ENCODE measurements at places on chromosomes 4 and X. TPM values are rescaled to one million over a fixed set of nuclear protein-coding genes. Genes with fewer than 3 reads are reported as not detected.

The PABPC5 gene
- polyA plus RNA-seq, result not detected

The EDA2R gene
- polyA plus RNA-seq, result not detected

The CXorf65 gene
- not detected for polyA plus RNA-seq

DNA sequence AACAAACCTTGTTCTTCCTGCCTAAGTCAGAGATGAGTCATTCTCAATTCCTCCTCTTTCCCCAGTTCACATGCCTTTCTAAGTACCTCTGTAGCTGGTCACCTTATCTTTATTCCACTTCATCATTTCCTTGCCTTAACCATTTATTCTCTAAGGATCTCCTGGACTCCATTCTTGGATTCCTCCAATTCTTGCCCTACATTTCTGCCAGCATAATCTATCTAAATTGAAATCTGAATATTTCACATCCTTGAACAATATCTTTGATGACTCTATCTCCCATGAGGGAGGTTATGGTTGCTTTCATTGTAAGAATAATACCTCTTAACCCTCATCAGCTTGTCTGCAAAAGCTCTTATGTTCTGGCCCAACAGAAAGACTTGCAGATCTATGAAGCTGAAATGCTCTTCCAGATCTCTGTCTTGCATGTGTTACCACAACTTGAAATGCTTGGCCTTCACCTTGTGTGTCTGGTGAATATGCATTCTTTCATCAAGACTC is 28.6 kb upstream of the PDE5A start:
- H3K27me3 ChIP-seq, result no peaks in the 10 kb centered on the region
- no peak for DNase-seq
- no peaks in the 10 kb centered on the region for H3K4me1 ChIP-seq
- H3K36me3 ChIP-seq, result no peaks in the 10 kb centered on the region
- H3K4me3 ChIP-seq, result no peak overlapping the region

Measured in CD14-positive monocyte (primary cell).